ENCODE measurements at places on chromosomes 3 and 15.
A peak's percentile ranks its signal among the peaks of the same experiment; 100 is the strongest.

GRCh38 chr3:16990163-16990562 is 105.4 kb downstream of the PLCL2 start:
- DNase-seq, result no peak

DNA sequence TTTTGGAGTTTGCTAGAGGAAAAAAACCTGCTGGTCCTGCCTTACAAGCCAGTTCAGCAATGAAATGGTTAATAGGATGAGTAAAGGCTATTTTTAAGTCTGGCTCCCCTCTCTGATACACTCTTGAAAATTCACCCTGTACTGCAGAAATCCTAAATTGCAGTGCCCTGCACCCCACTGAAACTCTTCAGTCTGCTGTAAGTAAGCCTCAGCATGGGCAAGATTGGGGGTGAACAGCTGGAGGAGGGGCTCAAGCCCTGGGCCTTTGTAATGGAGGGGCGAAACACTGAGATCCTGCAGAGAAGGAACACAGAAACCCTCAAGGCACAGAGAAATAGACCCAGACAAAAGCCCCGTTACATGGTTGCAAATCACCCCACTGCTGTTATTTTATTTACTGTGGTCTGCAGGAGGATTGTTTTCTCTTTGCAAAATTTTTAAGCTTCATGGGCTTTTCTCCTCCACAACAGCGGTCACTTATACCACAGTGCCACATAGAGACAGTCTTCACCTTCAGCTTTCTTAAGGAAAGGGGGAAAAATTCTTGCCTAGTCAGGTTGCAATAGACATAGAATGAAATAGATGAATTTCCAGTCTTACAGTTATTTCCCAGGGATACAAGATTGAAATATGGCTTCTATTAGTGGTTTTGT is 45.0 kb downstream of the SOX2 start:
- no peak for DNase-seq

GRCh38 chr3:106185949-106186348 is 317.1 kb upstream of the CBLB start:
- no peak for DNase-seq

GRCh38 chr3:182786564-182787196 is 6.6 kb upstream of the ATP11B start:
- DNase-seq, result no peak

GRCh38 chr3:189655617-189656016 is 24.4 kb downstream of the TP63 start:
- no peak for DNase-seq

DNA sequence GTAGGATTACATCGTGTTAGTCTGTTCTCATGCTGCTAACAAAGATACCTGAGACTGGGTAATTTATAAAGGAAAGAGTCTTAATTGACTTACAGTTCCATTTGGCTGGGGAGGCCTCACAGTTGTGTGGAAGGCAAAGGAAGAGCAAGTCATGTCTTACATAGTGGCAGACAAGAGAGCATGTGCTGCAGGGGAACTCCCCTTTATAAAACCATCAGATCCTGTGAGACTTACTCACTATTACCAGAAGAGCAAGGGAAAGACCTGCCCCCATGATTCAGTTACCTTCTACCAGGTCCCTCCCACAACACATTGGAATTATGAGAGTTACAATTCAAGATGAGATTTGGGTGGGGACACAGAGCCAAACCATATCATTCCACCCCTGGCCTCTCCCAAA is 3.4 kb downstream of the SLC25A26 start:
- no peak for DNase-seq

- DNase-seq, result no peak
Observed at GRCh38 chr3:82636177-82636576, 874.7 kb upstream of the GBE1 start.

GRCh38 chr3:113148284-113148683 is 63.1 kb upstream of the BOC start:
- DNase-seq, result no peak

GRCh38 chr3:37922721-37923568 is 61.3 kb downstream of the CTDSPL start:
- no peak for DNase-seq

DNA sequence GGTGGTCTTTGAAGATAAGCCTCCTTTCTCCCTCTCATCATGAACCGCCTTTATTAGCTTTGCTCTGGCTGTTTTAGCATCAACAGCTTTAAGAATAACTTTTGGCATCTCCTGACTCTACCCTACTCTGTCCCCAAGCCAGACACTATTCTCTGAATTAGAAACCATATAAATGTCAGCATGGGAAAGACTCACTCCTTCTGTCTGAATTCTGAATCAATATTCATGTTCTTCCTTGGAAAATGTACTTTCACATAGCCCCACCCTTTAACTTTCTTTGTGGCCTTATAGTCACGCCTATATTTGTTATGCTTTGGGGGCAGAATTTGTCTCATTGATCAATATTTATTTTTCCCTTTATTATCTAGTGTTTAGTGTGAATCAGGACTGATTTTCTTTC is 131.7 kb upstream of the NR2E3 start:
- DNase-seq, result no peak

DNA sequence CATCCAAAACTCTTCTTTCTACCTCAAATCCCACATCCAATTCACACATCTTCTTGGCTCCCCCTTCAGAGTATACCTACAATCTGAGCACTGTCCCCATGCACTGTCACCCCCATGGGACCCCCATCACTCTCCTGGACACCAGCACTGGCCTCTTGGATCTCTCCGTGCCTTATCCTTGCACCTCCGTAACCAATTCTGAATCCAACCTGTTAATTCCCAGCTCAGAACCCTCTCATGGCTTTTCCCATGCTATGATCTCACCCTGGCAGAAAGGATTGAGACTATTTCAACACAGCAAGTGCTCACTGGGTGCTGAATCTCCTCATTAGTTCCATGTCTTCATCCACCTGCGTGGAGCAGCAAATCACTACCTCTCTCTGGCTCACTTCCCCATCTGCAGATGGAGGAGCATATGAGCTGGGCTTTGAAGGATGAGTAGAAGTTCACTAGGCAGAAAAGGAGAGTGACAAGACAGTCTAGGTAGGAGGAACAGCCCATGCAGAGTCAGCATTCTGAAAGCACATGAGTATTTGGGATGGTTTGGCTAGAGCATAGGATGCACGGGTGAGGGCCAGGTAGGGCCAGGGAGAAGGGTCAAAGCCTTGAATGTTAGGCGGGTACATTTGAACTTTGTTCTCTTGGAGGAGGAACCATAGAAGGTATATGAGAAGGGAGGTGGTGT is 48.7 kb downstream of the SLC6A6 start:
- no peak for DNase-seq

DNA sequence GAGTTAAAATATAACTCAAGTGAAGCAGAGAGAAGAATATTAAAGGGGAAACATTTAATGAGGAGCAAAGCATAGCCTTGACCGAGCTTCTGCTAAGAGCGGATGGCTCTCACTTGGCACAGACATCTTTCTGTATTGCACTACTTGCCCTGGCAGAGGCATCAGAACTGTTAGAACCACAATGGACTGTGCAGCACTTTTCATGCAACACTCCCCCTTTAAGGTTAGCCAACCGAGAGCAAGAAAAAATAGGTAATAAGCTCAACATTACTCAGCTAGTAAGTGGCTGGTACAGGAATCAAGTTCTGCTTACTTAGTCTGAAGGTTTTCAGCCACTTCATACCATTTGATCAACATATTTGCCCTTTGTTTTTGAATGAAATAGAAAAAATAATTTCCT is 33.7 kb downstream of the CRTC3 start:
- no peak for DNase-seq

- DNase-seq, result no peak
Observed at GRCh38 chr3:39104961-39105686, 2.3 kb downstream of the GORASP1 start.

GRCh38 chr3:151553888-151554287 is 93.0 kb upstream of the IGSF10 start:
- no peak for DNase-seq

DNA sequence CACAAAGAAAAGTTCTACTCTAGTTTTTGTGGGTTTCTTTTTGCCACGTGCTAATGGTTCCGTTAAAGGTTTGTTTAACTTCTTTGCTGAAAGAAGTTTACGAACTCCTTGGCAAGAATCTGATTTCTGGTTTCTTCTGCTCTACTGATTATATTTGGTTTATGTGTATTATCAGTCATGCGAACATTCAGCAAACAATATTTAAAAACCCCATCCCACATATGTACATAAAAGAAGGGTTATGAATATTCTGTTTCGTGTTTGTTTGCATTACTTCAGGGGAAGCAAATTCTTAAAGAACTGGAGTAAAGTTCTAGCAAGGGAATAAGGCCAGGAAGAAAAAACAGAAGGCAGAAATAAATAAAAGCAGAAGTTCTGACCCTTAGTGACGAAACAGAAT is 9.8 kb downstream of the LARS2 start:
- DNase-seq, result no peak

DNA sequence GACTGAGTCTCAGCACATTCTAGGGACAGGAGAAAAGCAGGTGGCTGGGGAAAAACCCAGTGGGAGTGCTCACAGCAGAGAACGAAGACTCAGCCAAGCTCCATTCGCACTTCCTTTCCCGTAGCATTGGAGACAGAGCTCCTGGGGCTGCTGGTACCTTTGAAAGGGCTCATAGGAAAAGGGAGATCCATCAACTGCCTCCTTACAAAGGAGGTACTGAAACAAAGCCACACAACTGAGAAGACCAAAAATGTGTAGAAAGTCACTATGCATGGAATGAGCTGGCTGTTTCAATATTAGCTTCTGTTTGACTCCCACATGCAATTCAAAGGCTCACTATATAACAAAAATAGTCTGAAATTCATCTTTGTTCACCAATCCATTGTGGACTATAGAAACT is 16.9 kb downstream of the STIMATE start:
- DNase-seq, result no peak

DNA sequence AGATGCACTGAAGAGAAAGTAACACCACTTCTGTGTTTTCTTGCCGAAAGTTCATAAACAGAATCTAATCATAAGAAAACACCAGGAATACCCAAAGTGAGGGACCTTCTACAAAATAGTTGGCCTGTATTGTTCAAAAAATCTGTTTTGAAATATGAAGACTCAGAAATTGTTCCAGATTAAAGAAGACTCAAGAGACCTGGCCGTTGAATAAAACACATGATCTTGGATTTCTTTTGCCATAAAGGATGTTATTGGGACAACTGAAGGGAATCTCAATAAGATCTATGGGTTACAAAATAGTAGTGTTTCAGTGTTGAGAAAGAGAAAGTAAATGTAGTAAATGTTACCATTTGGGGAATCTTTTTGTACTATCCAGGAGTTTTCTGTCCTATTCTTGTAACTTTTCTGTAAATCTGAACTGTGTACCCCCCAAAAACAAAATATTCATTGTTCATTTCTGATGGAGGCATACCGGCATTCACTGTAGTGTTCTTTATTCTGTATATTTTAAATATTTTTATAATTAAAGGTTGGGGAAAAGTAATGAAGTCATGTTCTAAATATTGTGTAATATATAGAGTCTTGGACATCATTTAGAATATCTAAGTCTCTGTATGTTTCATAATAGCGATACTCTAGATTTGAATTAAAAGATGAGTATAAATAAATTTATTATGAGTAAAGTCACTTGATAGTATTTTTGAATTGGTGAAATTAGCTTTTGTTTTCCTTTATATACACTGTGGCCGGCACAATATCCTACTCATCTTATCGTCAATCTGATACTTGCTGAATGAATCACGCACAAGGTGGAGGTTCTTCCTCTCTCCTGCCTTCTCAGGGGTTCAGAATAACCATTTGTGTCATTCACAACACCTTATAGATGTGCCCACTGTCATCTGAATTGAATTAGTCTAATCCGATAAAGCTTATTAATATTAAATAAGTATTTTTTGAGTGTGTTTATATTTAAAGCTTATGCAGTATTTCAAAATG is 66.7 kb downstream of the TRAK1 start:
- DNase-seq, result no peak

GRCh38 chr3:87503900-87504498 is 227.6 kb upstream of the POU1F1 start:
- DNase-seq, result peak; percentile 51

DNA sequence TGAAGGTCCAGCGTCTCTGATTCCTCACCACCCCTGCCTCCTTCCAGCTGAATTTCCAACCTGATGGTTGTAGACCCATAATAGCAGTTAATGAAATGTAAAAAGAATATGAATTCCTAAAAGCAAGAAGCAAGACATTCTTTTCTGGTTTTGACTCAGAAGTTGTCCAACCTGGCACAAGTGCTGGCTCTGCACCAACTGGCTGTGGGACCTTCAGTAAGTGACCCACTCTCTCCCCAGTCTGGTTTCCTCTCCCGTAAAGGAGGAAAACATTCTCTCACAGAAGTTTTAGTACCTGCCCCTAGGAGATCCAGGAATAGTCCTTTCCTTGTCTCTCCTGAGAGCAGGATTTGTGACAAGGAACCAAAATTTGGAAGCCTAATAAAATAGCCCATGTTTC is 236.9 kb upstream of the TRIM42 start:
- no peak for DNase-seq

GRCh38 chr3:56673781-56674457 is 9.1 kb downstream of the TASOR start:
- no peak for DNase-seq

- DNase-seq, result no peak
Observed at GRCh38 chr3:94359996-94360395, 297.1 kb downstream of the NSUN3 start.

GRCh38 chr3:55819005-55819404 is 331.9 kb upstream of the WNT5A start:
- DNase-seq, result no peak

DNA sequence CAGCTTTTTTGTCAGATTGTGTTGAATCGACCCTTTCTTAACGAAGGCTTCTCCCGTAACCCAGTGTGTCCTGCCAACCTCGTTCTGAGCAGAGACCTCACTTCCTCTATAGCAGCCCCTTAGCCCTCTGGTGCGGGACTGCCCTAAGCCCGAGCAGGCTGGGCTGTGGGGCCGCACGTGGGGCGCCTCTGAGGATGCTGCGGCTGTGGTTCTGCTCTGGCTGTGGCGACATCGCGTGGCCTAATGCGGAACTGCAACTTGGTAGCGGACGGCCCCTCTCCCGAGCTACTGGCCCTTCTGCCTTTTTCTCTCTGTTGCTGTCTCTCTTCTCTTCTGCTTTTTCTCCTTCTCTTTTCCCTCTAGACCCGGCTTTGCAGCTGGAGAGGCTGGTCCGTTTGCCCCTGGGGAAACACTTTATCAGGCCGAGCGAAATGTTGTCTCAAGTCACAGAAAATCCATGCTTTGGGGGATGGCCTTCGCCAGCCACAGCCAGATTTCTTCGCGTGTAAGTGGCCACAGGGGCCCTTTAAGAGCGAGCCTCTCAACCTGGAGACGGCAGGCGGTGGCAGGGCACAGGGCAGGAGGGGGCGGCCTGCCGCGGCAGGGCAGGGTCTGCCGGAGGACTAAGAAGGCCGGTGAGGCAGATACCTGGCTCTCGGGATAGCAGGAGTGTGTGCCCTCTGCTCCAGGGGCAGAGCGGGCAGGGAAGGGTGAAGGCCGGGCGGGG is 19.4 kb upstream of the KIF23 start:
- DNase-seq, result peak; percentile 87

- DNase-seq, result no peak
Observed at GRCh38 chr3:182405759-182406158, 387.5 kb upstream of the ATP11B start.

GRCh38 chr3:161400650-161401049 is 29.3 kb upstream of the SPTSSB start:
- DNase-seq, result no peak

GRCh38 chr3:39644176-39644575 is 165.2 kb upstream of the MYRIP start:
- no peak for DNase-seq

- DNase-seq, result no peak
Observed at GRCh38 chr3:37272741-37273140, 98.4 kb upstream of the LRRFIP2 start.

- no peak for DNase-seq
Observed at GRCh38 chr3:42195879-42196330, 70.1 kb downstream of the CCK start.

Measured in SK-N-DZ (cell line).